ENCODE measurements at places on chromosomes 16 and 17. TPM values are rescaled to one million over a fixed set of nuclear protein-coding genes. Genes with fewer than 3 reads are reported as not detected.

ELAC2 gene
- 42.0 TPM for total RNA-seq

TGFB1I1 gene
- total RNA-seq, result 2.0 TPM

TP53TG3 gene
- total RNA-seq, result not detected

DPEP3 gene
- total RNA-seq, result 0.25 TPM

CMTM2 gene
- 0.25 TPM for total RNA-seq

MYLK3 gene
- total RNA-seq, result 0.98 TPM

CKLF gene
- total RNA-seq, result 27.8 TPM

TEKT5 gene
- not detected for total RNA-seq

TRIM72 gene
- total RNA-seq, result 0.49 TPM
